Left renal cortex interstitium (tissue), 4 donors: ENCODE measurements at places on chromosomes 6 and 20.

GRCh38 chr6:108993876-108994275 is 100.8 kb downstream of the SESN1 start:
- no peak for DNase-seq

DNA sequence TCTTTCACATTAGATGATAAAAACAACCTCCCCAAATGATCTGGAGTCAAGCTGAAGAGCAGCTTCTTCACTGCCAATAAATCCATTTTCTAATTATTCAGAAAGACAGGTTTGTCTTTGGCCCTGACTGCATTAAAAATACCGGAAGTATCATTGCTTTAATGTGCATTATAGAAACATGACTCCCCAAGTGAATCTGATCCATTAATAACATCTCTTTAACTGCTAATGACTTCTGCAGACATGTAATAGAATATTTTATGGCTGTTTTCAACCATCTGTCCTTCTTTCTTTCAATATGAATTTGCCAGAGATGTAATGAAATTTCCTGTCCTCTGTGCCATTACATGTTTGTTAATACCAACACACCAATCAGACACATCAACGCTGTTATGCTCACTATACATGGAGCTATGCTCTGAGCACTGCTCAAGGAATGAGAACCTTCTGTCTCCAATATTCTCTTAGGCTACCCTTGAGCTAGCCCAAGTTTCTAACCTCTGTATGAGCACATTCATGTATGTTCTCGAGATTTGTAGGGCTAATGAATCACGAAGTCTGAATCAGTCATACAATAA is 87.8 kb downstream of the LYRM4 start:
- DNase-seq = no peak

GRCh38 chr6:132742495-132742894 is 15.2 kb downstream of the VNN2 start:
- no peak for DNase-seq

DNA sequence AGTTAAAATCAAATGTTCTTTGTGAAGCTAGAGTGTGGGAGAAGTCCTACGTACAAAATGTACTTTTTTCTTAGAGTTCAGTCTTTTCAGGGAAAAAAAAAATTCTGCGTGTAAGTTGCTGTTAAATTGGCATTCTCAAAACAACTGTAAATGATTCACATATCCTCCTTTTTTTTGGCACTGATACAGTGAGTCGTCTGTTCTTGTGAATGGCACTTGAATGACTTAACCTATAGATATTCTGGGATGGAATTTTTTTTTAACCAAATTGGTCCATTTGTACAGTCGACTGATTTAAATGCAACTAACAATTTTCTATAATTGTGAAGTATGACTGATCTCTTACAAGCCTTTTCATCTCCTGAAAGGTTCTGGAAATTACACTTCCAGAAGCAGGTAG is 5.5 kb upstream of the JAG1 start:
- DNase-seq = no peak

DNA sequence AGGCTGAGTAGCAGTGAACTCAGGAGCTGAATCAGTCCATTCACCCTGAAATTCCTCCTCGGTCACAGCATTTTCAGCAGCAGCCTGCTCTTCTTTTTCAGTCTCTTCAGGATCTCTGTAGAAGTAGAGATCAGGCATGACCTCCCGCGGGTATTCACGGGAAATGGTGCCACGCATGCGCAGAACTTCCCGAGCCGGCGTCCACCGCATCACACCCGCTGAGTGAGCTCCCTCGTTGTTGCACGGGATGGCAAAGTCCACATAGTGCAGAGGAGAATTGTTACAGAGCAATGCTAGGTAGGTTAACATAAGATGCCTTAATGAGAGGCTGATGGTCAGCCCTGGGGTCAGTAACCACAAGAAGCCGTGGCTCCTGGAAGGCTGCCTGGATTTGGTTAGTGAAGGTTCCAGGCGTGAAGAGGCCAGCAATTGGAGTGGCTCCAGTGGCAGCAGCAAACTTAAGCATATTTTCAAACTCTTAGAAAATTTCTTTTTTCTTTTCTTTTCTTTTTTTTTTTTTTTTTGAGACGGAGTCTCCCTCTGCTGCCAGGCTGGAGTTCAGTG is 113.5 kb upstream of the HDAC2 start:
- no peak for DNase-seq

GRCh38 chr6:156963712-156964700 is 186.8 kb downstream of the ARID1B start:
- DNase-seq = no peak

- DNase-seq = peak; percentile 48
Observed at GRCh38 chr20:50303573-50304500, 113.2 kb downstream of the CEBPB start.

DNA sequence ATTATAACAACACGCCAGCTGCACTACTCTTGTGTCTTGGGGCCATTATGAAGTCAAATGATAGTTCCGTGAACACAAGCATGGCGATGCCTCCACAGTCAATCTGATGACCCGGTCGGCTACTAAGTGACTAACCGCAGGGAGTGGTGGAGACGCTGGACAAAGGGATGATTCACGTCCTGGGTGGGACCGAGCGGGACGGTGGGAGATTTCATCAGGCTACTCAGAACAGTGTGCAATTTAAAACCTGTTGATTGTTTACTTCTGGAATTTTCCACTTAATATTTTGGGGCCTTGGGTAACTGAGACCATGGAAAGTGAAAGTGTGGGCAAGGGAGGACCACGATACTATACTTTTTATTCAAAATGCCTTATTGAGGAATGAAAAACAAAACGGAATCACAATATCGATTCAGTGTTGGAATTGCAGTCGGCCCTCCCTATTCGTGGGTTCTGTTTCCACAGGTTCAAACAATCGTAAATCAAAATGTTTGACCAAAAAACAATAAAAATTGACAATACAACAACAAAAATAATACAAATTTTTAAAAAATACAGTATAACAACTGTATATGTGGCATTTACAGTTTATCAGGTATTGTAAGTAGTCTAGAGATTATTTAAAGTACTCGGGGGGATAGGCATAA is 66.5 kb downstream of the MYLK4 start:
- DNase-seq = no peak

- no peak for DNase-seq
Observed at GRCh38 chr6:45586216-45587171, 208.8 kb upstream of the SUPT3H start.

GRCh38 chr20:51854921-51855320 is 52.6 kb upstream of the SALL4 start:
- no peak for DNase-seq

- DNase-seq = no peak
Observed at GRCh38 chr6:98272060-98272459, 562.3 kb upstream of the POU3F2 start.

DNA sequence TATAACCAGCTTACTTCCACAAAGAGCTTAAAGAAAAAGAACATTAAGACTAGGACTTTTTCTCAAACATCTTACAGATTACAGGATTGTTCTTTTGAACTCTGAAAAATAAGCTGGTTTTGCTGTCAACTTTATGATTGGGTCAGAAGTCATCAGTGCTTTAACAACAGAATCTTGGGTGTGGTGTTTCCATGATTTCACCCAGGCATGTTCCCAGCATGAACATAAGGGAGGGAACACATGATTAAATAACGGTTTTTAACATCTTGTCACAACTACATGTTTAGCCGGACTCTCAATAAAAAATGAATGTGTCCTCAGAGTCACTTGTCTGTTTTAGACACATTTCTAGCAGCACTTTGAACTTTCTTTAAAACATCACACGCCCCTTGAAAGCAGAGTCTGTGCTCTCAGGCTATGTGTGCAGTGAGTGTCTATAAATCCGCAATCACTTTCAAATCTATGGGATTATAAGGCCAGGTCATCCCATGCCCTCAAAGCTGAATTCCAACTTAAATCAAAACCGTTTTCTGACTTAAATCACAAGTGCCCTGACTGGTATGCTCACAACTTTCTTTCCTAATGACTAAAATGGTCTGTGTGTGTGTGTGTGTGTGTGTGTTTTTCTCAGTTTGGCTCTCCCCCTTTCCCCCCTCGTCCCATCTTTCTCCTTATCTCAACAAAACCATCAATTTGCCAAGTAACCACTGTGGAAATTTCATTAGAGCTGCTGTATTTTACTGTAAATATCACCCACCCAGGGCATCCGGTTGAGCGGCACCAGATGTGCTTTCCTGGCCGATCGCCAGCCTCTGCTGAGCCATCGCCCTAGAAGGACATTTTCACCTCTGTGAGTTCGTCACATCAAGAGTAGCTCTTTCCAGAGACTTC is 216.8 kb upstream of the DTNBP1 start:
- peak; percentile 46 for DNase-seq

- DNase-seq = peak; percentile 73
Observed at GRCh38 chr6:158536084-158536890, 23.6 kb upstream of the TMEM181 start.

GRCh38 chr6:163332575-163332974 is 81.9 kb upstream of the QKI start:
- DNase-seq = no peak

GRCh38 chr6:122730334-122730733 is 49.2 kb upstream of the FABP7 start:
- DNase-seq = no peak

GRCh38 chr6:89073014-89073620 is 7.4 kb upstream of the PNRC1 start:
- no peak for DNase-seq

DNA sequence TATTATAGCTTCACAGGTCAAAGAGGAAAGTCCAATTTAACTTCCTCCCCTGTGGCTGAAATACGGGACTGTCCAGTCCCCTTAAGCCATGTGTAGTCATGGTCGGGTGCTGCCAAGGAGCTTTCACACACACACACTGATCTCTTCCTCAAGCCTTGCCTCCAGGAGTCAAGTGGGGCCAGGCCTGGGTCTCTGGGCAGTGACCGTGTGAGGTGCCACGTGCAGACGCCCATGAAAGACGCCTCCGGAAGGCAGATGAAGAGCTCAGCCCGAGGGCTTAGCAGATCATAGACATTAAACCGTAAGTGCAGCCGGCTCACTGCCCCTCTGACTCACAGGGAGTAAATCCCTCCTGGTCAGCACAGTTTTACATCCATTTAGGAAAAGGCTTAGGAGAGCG is 4.2 kb downstream of the GABRR2 start:
- no peak for DNase-seq

DNA sequence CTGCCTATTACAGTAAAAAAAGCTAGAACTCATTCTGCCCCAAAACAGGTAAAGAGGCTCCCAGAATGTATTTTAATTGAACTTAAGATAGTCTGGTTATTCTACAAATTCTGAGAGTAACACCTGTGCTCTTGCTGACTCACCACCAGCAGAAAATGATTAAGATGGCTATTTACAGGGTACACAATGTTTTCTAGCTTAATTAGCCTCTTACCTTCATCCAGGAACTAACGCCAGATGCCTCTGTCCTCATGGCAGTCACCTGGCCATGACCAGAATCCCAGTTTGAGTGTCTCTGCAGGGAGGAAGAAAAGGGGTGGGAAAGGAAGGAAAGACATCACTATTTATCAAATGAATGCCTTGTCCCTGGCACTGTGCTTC is 31.3 kb upstream of the PPP1R3G start:
- no peak for DNase-seq

- no peak for DNase-seq
Observed at GRCh38 chr20:64101731-64102621, 5.4 kb downstream of the NPBWR2 start.

- DNase-seq = no peak
Observed at GRCh38 chr6:42514745-42515144, 49.1 kb upstream of the UBR2 start.

DNA sequence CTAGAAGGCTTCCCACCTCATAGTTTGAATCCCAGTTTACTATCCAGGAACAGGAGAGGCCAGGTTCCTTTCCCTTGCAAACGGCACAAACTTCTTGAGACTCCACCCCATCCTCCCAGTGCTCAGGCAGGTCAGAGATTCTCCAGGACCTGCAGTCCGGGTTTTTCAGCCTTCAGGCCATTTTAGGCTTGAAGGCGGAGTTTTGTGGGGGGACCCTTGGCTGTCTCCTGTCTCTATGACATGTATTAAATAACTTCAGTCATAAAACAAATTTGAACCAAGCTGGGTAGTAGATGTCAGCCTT is 230.1 kb downstream of the NFATC2 start:
- no peak for DNase-seq

DNA sequence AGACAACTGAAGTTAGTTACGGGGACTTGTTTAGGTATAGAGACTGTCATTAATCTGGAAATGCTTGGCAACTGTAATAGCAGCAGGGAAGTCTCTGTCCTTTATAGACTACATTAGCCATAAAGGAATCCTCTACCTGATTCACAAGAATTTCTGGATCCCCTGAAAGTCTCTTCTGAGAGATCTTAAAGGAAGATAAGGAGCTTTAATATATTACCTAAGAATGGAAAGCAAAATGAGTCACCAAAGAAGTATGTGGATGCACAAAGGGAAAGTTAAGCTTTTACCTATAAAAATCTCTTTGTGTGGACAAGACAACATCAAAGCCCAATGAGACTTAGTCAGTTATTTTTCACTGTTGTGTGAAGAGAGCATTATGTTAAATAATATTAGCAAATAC is 92.2 kb upstream of the RSPO3 start:
- DNase-seq = no peak

- DNase-seq = no peak
Observed at GRCh38 chr20:43832961-43833360, 81.7 kb upstream of the TOX2 start.

DNA sequence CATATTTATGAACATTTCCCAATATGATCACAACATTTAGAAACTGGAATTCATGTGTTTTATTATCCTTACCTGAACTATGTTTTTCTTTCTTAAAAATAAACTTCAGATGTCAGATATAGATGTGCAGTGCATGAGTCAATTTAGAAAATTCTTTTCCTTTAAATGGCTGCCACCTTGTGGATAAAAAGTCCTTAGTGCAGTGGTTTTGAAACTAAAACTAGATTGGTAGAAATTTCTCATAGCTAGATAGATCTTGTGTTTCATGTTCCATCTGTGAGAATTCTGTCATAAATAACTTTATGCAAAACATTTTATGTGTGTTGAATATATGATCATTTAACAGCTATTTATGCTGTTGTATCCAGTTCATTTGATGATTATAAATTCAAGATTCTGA is 134.9 kb downstream of the KLHL32 start:
- DNase-seq = no peak
